Activated naive CD8-positive, alpha-beta T cell treated with anti-CD3 and anti-CD28 coated beads, Interleukin-2, amount 50 U/mL, for 16 hours (primary cell): ENCODE measurements at places on chromosomes 13 and 19.

DNA sequence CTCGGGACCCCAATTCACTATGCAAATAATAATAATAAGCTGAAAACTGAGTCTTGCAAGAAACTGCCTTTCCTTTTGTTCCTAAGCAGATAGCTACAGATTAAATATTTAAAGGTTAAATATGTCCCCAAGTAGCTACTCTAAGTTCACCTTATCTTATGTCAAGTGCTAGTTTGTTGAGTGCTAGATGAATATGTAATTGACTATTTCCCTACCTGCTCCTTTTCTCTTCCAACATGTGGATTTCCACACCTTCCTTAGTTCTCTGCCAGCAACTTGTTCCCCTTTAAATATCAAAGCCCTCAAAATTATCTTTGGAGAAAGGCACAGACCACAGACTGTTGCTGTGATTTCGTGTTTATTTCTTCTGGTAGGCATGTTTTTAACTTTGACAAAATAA is 709.2 kb upstream of the SLITRK1 start:
- no peak for DNase-seq

DNA sequence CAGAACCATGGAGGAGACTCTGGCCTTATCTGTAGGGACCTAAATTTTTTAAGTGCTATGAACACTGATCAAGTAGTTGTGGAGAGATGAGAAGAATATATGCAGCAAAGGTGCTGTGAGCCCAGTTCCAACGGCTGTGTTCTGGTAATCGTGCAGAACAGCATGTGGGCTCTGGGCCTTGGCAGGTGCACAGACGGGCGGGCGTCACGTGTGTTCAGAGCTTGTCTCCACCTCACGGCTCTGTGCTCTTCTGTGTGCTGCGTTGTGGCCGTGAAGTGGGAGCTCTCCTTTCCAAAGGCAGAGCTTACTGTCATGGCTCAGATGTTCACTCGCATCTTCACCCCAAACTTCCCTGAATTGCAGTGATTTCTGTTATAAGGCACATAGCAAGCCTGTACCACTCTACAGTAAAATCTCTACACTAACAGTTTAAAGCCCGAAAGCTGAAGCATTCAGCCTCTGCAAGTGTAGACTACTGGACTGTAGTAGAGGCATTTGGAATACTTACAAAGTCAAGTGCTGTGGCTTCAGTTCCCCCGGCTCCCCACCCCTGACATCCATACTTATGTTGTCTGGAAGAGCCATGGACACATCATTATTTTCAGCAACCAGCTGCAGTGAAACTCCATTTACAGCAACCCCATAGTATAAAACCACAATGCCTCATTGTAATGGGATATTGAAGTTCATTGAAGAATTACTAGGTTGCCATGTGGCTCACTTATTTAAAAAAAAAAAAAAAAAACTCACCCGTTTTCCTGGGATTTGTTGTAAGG is 27.5 kb upstream of the TEX29 start:
- DNase-seq, result no peak

DNA sequence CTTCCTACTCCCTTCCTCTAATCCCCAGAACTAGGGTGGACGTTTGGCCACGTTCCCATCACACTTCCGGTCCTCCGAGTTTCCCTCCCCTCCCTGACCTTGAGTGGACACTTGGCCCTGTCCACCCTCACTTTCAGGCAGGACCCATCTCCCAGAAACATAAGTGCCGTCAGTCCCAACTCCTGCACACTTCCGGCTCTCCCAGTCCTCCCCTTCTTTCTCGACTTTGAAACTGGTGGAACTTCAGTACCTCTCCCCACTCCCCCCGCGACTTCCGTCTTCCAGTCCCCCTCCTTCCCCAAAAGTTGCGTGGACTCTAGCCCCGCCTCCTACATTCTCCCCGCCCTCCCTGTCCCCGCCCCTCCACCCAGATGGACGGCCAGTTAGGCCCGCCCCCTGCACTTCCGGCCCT is 278 bp upstream of the ZNF274 start:
- no peak for DNase-seq

DNA sequence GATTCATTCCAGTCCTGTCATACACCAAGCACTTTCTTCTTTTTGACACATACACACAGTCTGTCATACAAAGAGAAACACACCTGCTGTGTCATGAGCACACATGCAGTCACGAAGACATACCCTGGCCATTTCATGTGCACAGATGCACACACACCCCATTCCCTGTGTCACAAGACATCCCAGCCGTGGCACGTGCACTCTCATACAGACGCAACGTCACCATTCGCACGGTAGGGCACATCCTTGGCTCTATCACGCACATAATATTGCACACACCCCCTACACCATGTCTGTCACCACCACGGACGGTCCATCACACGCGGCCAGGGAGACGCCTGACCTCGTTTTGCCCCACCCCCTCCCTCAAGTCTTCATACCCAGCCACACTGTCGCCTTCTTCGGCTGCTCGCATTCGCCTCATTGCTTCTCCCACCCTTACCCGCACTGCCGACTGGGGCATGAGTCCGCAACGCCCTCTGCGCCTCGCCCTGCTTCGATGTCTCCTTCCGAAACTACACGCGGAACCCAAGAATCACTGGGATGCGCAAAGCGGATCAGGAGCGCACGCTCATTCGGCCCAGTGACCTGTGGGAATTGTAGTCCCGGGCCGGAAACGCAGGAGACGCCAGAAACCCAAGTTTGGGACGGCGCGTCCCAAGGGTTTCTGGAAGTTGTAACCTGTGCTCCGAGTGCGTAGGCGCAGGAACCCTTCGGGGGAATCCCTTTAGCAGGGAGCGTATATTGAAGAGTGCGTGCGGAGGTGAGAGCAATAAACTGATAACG is 6.8 kb upstream of the ZNF283 start:
- DNase-seq, result no peak

DNA sequence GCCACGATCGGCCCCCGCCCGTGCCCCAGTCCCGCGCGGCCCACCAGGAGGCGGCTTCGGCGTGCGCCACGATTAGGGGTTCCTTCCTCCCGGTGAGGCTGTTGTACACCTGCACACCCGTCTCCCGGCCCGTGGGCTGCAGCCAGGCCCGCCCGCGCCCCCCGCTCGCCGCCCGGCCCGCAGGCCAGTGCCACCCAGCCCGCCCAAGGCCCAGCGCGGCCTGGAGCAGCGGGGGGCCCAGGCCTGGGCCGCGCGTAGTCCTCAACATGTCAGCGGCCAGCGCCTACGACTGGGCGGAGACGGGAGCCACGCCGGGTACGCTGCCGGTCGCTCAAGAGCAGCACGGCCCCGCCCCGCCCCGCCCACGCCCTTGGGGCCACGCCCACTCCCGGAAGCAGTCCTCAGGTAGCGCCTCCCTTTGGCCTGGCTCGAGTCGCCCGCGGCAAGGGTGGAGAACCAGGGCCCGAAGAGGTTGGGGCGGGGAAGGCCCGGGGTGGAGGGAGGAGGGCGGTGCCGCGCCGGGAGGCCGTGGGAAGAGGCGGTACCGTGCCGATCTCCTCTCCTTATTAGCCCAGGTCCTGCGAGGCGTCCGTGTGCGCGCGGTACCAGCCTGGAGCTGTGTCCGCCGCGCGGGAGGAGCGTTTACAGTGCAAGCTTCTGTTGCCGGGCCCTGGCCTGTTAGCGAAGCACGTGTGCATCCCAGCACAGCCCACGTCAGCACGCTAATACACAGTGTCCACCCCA is at the start of gene CARS2:
CARS2 (minus strand) TSS at position 291 of the 744 bp plus-strand sequence; CDS start at position 268, 23 bp downstream.
- peak; percentile 86 for DNase-seq

DNA sequence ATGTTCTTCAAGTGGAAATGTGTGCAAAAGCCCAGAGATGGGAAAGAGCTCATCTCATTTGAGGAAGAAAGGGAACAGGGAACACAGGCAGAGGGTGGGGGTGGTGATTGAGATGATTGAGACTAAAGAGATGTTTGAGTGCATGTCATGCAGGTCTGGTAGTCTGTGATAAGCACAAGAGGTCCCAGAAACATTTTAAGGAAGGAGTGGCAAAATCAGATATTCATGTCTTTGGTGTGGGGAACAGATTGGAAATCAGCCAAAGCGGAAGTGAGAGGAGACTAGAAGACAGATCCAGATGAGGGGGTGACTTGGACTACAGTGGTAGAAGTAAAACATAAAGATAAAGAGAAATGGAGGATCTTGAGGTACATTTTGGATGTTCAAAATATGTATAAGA is 39.4 kb upstream of the DACH1 start:
- no peak for DNase-seq

DNA sequence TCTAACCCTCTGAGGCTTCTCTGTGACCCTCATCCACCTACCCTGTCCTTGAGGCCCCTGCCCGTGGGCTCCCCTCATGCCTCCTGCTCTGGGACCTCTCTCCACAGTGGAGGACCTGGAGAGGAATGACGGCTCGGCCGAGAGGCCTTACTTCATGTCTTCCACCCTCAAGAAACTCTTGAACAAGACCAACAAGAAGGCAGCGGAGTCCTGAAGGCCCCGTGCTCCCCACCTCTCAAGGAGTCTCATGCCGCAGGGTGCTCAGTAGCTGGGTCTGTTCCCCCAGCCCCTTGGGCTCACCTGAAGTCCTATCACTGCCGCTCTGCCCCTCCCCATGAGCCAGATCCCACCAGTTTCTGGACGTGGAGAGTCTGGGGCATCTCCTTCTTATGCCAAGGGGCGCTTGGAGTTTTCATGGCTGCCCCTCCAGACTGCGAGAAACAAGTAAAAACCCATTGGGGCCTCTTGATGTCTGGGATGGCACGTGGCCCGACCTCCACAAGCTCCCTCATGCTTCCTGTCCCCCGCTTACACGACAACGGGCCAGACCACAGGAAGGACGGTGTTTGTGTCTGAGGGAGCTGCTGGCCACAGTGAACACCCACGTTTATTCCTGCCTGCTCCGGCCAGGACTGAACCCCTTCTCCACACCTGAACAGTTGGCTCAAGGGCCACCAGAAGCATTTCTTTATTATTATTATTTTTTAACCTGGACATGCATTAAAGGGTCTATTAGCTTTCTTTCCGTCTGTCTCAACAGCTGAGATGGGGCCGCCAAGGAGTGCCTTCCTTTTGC is 10.8 kb upstream of the ILF3 start:
- no peak for DNase-seq

GRCh38 chr19:43589678-43590077 is 6.3 kb downstream of the IRGQ start:
- DNase-seq, result no peak

- DNase-seq, result no peak
Measured at GRCh38 chr19:5891938-5892771, 11.4 kb downstream of the NDUFA11 start.

- no peak for DNase-seq
Measured at GRCh38 chr13:103436057-103436654, 369.9 kb upstream of the SLC10A2 start.
